ENCODE measurements at places on chromosomes 1 and 21.

DNA sequence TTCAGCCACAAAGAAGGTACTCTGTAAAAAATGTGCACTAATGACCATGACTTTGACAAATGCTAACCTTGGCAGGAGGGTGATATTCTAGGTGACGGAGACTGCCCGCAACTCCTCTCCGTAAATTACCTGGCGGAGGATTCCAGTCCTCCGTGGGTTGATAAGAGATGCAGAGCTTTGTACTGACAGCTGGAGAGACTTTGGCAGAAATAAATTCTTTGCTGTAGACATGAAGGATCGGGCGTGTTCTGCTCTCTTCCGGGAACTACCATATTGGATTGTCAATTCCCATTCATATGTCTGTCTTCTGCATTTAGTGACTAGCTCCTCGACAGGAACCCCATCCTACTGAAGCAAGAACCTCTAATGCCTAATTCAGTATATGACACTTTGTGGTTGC lies 158.3 kb upstream of the KAZN start:
- DNase-seq: no peak

- DNase-seq: no peak
These were observed 7.7 kb downstream of the NTMT2 start for GRCh38 chr1:170153417-170153816.

GRCh38 chr21:29470397-29470796 lies 171.7 kb downstream of the BACH1 start:
- DNase-seq: no peak

DNA sequence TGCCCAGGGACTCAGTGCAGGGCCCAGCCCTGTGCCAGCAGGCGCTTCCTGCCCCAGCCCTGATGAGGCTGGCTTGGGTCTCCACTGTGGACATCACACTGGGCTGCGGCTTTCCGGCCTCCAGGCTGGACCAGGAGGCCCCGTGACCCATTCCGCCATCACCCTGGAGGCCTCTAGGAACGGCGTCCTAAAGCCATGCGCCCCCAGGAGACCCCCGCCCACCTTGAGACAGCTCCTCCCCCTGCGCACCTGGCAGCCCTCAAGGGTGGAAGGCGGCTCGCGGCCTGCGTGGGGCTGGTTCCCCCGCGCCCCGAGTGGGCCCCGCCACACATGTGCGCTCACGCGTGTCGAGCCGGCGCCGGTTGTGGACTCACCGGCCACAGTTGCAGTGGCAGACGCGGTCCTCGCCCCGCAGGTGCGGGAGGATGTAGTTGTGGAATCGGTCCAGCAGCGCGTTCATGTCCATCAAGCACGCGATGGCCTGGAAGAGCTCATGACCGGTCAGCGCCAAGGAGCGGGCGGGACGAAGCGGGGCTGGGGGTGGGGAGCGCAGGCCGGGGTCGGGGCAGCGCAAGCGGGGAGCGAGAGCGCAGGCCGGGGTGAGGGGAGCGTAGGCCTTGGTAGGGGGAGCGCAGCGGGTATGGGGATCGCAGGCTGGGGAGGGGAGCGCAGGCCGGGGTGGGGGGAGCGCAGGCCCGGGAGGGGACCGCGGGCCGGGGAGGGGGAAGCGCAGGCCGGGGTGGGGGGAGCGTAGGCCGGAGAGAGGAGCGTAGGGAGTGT lies 924 bp downstream of the TMEM240 start:
- no peak for DNase-seq

GRCh38 chr1:40944841-40945430 lies 34.6 kb upstream of the CTPS1 start:
- no peak for DNase-seq

DNA sequence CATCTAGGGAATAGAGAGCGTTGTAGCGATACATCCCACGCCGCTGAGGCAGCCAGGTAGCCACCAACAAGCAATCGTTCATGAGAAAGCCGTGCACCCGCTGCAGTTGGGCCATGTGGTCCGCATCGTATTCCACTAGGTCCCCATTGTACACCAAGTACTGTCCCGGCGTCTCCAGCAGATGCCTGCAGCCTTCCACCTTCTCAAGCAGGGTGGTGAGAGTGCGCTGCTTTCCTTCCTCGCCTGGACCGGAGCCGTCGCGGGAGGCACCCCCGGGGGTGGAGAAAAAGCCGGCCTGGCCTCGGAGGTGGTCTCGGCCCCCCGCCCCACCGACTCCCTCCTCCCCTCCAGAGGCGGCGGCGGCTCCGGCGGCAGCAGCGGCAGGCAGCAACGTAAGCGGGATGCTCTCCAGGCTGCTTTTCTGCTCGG lies 595 bp downstream of the EXOC8 start:
- no peak for DNase-seq

DNA sequence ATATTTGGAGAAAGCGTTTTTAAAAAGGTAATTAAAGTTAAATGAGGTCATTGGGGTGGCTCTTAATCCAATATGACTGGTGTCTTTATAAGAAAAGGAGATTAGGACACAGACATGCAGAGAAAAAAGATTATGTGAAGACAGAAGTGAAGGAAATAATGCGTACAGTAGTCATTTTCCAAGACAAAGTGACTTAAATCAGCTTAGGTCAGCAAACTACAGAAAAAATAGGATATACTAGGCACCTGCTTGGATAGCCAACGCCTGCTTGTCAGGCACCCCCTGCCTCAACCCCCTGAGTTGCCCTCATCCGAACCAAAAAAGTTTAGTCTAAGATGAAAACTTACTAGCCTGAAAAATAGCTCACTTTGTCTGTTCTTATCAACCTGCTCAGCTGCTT lies 58.2 kb upstream of the SPAG17 start:
- DNase-seq: no peak

- no peak for DNase-seq
These were observed 2.5 kb downstream of the EIF4G3 start for GRCh38 chr1:21174230-21174629.

- DNase-seq: no peak
These were observed 1638.3 kb downstream of the MRPL39 start for GRCh38 chr21:23968722-23969647.

- DNase-seq: peak; percentile 85
These were observed 19.5 kb downstream of the TEX35 start for GRCh38 chr1:178532392-178532791.

DNA sequence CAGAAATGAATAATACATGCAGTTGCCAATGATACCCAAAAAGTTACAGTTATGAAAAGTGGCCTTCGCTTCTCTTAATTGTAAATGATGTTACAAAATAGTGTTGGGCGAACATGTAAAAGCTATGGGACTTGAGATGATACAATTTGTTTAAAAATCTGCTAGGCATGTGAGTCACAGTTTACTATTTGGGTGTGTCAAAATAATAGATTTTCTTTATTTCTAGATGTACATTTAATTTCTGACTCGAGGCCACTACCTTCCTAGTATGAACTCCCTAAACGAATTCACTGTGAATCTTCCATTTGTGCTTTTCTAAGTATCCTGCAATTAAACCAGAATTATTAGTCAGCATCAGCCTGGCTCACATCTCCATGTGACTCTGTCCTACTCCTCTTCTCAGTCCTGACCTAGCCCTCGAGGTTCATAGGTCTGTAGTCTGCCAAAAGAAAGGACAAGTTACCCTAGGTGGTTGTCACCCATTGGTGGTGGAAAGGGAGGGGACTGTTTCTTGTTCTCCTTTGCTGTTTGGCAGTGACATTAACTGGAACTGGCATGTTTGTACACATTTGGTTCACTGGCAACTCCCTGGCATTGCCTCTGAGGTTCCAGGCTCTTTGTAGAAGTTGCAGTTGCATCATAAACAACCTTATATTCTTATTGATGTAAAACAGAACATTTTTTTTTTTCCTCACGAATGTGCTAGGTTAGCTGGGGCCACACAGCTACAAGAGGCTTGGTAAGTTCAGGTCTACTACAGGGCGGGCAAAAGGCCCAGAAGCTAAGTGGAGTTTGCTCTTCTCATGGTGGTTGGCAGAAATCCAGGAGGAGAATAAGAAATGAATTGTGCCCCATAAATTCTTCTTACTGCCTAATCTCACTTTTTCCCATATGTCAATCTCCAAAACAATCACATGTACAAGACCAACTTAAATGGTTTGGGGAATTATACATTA lies 746.5 kb upstream of the ADAMTS5 start:
- DNase-seq: no peak

DNA sequence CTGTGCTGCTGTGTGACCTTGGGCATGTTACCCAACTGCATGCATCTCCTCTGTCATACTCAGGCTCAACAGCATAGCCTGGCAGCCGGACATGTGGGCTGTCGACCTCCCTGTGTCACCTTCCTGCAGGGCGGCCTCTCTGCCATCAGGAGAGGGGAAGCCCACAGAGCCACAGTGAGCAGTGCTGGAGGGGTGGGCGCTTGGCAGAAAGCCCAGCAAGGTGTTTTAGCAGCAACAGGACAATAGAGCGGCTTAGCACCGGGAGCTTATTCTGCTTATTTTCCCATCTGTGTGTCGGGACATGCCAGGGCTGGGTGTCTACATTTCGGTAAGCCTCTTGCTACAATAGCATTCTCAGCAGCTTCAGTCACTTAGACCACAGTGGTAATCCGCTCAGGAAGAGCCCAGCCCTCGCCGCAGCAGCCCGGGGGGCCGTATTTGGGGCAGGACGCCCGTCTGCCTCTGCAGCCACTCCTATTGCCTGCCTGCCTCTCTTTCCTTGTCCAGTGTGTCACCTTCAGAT lies 22.8 kb upstream of the CDK18 start:
- DNase-seq: no peak

DNA sequence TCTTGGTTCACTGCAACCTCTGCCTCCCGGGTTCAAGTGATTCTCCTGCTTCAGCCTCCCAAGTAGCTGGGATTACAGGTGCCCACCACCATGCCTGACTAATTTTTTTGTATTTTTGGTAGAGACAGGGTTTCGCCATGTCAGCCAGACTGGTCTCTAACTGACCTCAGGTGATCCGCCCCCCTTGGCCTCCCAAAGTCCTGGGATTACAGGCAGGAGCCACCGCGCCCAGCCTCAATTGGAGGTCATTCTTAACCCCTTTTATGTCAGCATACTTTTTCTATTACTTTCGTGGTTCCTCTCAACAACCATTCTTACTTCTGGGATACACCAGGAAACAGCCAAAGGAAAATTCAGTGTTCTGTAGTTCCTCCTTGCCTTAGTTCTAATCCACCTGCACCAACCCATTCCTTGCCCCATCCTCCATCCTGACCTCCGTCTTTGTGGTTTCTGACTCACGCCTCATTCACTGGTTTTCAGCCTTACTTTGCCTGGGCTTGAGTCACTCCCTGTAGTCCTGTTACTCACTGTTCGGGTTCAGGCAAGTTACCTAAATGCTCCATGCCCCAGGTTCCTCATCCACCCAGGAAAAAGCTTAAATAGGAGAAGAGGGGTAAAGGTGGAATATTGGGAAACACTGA lies 12.9 kb upstream of the BCL10 start:
- DNase-seq: no peak

GRCh38 chr1:67094191-67094590 lies 40.2 kb upstream of the SLC35D1 start:
- no peak for DNase-seq

DNA sequence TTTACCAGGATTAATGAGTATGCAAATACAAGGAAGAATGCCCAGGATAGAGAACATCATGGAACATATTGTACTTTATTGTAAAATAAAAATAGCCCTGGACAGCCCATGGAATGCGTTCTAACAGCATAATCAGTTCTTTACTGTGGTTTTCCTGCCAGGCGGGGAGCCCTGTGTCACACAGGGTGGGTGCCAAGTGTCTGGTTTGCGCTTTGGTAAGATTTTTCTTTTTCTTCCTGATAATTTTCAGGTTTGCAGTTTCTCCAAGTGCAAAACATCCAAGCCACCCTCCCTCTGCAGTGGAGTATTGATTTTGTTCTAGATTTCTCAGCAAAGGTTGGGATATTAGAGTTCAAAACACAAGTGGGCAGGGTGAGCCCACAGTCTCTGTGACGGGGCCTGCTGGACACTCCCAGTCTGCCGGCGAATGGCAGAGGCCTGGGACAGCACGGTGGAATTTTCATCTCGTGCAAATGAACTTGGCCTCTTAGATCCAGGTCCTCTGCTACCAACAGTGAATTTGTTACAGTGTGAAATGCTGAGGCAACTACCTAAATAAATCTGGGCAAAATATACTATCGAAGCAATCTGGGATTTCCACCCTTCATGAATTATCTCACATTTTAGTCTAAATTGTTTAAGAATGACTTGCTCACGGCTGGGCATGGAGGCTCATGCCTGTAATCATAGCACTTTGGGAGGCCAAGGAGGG lies 15.6 kb upstream of the KCNJ15 start:
- DNase-seq: no peak

DNA sequence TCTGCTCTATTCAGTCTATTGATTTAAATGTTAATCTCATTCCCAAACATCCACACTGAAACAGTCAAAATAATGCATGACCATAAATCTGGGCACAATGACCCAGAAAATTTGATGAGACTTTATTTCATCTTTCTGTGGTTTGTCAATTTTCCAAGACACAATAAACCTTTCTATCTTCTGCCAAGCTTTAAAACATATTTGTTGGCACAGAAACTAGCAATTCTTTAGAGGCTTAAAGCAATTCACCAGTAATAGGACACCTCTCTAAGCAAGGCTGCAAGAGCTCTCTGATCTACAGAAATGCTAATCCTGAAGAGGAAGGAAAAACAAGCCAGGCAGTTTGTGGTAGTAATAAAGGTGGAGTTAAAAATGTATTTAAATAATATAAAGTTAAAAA lies 113.7 kb downstream of the FCRL5 start:
- DNase-seq: no peak

GRCh38 chr1:32122151-32122550 lies 14.3 kb downstream of the KPNA6 start:
- DNase-seq: no peak

GRCh38 chr1:12144969-12145368 lies 21.8 kb upstream of the TNFRSF1B start:
- DNase-seq: no peak

Measured in vagina (tissue), 2 donors.